ENCODE measurements at places on chromosomes 2 and 18.

DNA sequence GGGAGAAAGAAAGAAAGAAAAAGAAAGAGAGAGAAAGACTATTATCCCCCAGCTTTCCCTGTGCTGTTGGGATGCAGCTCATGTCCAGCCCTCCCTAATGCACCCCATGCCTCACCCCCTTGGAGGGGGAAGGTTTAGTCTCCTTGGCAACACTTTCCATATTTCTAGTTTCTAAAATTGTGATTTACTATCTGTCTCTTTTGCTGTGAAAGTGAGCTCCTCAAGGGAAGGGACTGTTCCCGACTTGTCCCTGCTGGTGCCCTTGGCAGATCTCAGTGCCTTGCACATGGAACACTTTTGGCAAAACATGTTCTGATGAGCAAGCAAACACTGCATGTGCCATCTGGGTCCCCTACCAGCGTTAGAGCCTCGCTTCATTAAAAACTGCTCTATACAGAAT, 11.7 kb upstream of the NAPG start:
- DNase-seq = no peak

- no peak for DNase-seq
These were observed 88.7 kb upstream of the MAP4K3 start for GRCh38 chr2:39525636-39526412.

- no peak for DNase-seq
These were observed 18.7 kb upstream of the ACKR3 start for GRCh38 chr2:236550701-236551465.

DNA sequence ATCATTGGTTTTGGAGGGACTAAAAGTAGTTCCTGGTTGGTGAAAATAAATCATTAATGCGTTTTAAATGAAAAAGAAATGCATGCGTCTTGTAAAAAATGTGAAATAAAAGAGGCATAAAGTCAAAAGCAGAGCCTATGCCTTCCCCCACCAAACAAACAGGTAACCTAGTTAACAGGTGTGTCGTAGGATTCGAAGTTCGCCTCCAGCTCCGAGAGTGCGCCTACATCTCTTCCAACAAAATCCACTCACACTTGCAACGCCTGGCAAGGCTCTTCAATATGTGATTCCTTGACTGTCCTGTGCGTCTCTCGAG, 677 bp upstream of the SMAD4 start:
- DNase-seq = no peak

DNA sequence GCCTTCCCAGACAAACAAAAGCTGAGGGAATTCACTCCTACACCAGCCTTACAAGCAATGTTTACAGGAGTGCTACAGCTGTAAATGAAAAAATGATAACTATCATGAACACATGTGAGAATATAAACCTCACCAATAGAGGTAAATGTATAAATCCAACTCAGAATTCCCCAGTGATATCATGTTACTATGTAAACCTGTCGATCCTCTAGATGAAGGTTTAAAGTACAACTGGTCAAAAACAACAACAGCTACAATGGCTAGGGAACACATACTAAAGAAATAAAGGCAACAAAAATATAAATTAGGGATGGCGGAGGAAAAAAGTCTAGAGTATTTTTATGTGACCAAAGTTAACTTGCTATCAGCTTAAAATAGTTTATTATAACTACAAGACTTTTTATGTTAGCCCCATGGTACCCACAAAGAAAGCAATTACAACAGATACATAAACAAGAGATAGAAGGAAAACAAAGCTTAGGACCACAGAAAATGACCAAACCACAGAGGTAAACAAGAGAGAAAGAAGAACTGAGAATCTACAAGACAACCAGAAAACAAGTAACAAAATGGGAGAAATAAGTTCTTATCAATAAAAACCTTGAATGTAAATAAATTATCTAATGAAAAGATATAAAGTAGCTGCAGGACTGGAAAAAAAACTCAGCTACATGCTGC, 8.3 kb downstream of the CERKL start:
- no peak for DNase-seq

GRCh38 chr2:218995972-218996711, 2.9 kb upstream of the CRYBA2 start:
- DNase-seq = peak; percentile 48

DNA sequence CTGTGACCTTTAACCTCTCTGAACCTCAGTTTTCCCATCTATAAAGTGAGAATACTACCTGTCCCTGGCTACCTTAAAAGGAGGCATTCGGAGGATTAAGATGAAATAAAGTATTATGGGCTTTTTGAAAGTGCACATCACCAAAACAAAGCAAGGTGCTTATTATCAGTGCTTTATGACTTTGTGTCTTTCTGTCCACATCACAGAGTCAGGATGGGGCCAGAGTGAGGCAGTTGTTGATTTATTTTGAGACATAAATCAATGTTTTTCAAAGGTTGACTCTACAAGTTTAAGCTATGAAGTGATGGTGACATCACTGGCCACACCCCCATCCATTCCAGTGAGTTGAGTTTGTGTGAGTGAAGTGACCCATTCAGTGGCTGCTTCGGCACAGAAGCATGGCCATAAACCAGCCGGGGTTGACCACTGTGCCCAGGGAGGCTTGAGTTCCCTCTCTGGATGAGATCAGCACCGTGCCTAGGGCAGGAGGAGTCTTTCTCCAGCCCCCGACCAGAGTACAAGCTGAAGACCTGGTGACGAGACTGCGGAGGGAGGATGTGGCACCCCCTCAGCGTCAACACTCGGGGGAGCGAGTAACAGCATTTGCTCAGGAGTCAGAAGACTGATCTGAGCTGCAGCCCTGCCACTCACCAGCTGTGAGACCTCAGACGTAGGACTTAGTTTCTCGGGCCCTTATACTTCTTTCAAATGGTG, 89.0 kb upstream of the PPP1CB start:
- DNase-seq = no peak

- no peak for DNase-seq
These were observed 220.5 kb downstream of the PIEZO2 start for GRCh38 chr18:10928772-10929373.

DNA sequence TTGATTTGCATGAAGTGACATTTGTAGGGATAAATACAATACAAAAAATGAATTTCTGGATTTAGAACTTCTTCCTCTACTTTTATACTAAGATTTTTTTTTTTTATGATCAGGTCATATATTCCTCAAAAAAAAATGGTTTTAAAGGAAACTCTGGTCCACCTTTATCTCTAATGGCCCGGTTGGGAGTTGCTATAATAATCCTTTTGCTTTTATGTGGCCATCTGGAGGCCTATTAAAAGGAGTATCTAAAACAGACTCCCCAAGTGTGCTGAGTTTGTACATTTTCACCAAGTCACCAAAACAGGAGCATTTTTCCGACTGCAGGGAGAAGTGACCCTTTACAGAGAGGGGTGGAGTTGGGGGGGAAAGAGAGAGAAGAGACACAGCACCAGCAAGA, 329.2 kb upstream of the FIGN start:
- no peak for DNase-seq

DNA sequence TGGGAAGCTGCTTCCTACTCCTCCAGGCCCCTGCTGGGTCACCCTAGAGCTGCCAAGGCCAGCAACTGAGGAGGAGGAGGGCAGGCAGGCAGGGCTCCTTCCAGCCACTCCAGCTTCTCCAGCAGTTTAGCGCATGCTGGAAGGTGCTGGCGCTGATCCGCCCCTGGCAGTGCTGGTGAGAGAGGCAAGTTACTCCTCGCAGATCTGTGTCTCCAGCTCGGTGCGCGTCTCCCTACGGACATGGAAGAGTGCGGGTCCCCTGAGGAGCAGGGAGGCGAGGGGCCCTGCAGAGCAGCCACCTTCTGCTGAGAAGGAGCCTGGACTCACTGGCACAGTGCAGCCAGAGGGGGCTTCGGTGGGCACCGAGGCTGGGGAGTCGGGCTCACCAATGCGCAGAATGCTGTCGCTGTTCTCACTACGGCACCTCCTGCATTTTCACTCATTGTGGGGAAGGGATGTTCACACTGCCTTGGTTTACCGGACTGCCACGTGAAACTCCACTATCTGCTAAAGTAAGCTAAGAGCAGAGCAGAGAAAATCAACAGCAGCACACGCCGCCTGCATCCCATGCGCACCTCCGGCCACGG, 206.0 kb downstream of the HDAC4 start:
- no peak for DNase-seq

- DNase-seq = peak; percentile 11
These were observed 259.1 kb downstream of the LTBP1 start for GRCh38 chr2:33205693-33206434.

DNA sequence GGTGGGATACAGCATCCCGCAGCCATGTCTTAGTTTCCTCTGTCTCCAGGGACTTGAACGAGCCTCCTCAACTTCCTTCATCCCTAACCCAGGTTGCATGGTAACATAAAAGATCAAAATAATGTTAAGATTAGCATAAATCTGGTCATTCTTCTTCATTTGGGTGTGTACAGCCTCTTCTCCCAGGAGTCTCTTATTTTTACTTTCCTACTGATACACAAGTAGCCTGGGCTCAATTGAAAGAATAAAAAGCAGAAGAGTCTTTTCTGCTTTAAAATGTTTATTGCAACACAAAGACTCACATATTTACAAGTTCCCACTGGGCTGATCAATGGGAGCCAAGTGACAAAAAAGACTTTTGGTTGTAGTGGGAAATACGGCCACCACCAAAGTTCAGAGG, 137.9 kb upstream of the PID1 start:
- no peak for DNase-seq

- peak; percentile 2 for DNase-seq
These were observed 96.9 kb upstream of the ZNF397 start for GRCh38 chr18:35143622-35144596.

DNA sequence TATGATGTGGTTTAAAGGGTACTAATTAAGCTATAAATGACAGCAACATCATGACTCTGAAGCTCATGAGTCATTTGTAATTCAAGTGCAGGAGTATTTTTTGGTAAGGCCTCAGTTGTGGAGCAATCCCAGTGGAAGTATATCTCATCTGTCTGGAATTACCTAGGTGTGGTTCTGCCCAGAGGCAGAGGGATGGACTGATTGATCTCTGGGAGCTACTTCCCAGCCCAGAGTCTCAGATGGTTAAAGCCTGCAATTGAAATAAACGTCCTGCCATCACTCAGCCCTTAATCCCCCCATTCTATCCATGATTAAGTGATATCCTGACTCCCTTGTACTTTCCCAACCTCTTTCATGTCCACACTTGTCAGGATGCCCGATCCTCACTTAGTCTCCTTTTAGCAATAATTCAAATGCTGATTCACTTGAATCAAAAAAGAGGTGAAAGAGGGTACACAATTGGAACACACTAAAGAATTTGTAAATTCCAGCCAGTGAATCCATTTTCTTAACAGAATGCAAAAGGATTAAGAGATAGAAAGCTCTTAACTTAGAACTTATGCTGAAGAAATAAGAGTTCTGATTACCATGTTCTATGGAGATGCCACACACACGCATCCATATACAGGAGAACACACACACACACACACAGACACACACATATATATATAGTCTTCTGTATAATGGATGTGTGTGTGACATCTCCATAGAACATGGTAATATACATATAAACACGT, 664.4 kb downstream of the NYAP2 start:
- DNase-seq = no peak

- no peak for DNase-seq
These were observed 61.3 kb downstream of the UBE2E3 start for GRCh38 chr2:181041661-181042060.

DNA sequence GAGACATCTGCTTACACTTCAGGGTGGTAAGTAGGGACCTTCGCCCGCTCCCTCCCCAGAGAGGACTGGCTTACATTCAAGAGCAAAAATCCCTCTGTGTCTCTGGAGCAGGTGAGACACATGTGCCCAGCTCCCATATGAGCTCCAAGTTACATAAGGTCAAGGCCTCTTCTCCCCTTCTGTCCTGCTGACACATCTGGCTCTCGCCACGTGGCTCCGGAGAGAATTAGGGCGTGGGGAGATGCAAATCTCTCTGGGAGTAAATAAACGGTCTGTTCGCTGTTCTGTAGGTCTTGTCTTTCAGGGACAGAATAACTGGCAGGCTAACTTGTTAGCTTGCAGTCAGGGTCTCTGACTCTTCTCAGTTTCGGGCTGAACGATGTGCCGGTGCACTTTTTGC, 16.2 kb downstream of the MRO start:
- no peak for DNase-seq

DNA sequence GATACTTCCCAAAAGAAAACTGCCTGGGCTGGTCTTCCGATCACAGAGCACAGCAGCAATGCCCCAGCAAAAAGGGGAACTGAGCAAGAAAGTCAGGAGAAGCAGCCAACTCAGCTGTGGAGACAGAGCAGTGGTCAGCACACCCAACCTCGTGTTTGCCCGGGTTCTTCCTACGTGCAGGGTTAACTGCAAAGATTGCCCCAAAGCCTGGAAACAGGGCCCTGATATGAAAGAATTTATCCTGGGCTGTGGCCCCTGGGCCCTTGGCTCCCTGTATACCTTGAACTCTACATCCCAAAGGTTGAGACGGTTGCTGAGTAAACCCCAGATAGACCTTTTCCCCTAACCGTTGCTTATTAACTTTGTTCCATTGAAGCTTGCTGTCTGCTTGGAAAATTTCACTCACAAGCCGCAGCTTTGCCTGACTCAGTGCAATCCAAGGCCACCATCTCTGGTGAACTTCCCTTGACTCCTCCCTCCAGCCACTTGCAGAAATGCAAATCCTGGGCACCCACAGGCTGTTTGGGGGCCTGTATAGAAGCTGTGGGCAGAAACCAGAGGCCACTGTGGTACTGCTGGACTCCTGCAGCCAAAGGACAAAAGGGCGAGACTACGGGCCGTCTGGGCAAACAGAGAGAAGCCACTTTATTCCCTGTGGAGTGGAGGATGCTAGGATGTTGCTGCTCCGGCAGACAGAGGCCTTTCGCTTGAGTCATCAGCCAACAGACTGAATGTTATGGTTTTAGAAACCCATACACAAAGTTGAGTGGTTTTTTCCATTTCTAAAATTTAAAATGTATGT, 18.2 kb downstream of the NRP2 start:
- no peak for DNase-seq

- DNase-seq = no peak
These were observed 349.4 kb upstream of the POU3F3 start for GRCh38 chr2:104504331-104505073.

- DNase-seq = no peak
These were observed 185.6 kb downstream of the CTIF start for GRCh38 chr18:48724442-48724841.

GRCh38 chr2:17747684-17748452, 5.7 kb downstream of the SMC6 start:
- DNase-seq = no peak

Data from T-helper 2 cell (primary cell).